ENCODE measurements at places on chromosomes 3 and 15.

- DNase-seq = no peak
Measured at GRCh38 chr3:40971191-40972168, 227.8 kb upstream of the CTNNB1 start.

- DNase-seq = no peak
Measured at GRCh38 chr3:126956866-126957650, 25.9 kb upstream of the PLXNA1 start.

DNA sequence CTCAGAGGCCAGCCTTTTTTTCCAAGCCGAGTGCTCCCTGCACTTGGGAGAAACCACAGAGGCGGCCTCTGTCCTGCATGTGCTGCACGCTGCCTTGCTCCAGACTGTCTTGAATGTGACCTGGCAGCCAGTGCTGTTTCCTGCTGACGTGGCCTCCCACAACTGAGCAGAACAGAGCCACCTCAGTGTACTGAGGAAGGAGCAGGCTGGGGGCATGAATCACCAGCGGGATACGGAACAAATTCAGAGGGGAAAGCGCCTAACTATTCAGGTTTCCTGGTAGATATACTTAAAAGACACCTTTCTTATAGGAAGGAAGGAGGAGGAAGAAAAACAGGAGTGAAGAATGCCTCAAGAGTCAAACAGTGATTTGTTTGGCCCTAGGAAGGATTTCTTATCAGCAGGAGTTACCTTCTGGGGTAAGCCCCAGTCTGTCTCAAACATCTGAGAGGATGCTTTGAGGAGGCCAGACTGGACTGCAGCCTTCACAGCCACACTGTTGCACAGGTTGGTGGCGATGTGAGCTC is 114.0 kb downstream of the FNDC3B start:
- no peak for DNase-seq

DNA sequence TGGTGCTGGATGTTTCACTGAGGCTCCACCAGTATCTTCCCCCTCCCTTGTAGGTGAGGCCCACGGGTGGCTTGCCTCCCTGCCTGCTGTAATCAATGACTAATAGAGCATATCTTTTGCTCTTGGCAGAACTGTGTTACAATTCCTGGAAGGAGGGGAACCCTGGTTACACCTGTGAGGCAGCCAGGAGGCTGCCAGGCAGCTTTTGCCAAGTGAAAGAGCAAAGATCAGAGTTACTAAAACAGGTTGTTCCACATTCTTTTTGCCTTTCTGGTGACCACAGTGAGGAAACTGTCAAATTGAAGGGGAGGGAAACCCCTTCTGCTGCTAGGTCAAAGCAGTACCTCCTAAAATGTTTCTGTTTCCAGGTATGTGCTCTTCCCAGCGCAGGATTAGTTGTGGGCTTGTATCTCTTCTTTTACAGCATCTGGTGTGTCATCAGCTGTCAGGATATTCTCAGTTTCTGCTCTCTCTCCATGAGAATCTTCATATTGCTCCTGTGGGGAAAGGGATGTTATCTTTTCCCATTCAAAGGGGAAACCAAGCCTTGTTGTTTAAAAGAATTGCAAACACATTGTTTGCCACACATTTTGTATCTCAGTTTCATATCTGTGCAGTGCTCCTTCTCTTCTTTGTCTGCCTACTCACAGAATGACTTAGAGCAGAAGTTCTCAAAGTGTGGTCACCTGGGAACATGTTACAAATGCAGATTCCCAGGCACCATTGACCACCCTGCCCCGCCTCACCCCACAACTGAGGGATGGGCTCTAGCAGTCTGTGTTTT is 137.4 kb upstream of the UMPS start:
- no peak for DNase-seq

GRCh38 chr3:155853214-155854140 is 750 bp downstream of the SLC33A1 start:
- no peak for DNase-seq

DNA sequence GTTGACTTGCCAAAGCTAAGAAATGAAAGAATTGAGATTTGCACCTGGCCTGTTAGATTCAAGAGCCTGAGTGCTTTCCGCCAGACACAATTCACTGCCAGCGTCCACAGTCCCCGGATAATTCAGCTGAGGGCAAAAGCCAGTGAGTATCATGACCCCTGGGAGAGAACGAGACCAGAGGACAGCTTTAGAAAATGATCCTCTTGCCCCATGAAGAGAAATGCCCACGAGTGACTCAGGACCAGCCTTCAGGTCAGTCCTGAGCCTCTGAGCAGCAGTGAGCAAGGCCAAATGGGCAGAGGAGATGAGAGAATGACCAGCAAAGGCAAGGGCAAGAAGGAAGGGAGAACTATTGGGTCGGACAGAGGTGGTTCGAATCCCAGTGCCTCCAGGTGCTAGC is 273.5 kb downstream of the FAM43A start:
- no peak for DNase-seq

- no peak for DNase-seq
Measured at GRCh38 chr3:27194861-27195483, 174.2 kb downstream of the NEK10 start.

GRCh38 chr3:13528217-13528867 is 20.6 kb upstream of the FBLN2 start:
- DNase-seq = no peak

- DNase-seq = no peak
Measured at GRCh38 chr15:68047826-68048225, 6.3 kb upstream of the PIAS1 start.

- no peak for DNase-seq
Measured at GRCh38 chr15:80419546-80419945, 15.4 kb downstream of the ARNT2 start.

Measured in NCI-H1930 (cell line).